T-helper 22 cell (primary cell): ENCODE measurements at places on chromosomes 1 and 21.

DNA sequence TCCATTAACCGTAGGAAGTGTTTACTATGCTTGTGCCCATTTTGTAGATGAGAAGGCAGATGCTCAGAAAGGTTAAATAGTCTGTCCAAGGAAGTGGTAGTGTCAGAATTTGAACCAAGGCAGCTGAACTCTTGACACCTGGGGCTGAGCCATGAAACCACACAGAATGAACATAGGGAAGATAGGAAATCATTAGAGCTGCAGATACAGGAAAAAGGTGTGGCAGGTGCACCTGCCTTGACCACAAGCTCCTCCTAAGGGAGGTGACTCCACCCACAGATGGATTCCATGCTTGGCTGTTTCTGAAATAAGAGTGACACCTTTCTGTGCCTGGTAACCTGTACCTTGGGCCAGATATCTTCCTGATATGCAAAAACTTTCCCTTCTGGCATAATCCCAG, 69.9 kb upstream of the IGSF21 start:
- no peak for DNase-seq

DNA sequence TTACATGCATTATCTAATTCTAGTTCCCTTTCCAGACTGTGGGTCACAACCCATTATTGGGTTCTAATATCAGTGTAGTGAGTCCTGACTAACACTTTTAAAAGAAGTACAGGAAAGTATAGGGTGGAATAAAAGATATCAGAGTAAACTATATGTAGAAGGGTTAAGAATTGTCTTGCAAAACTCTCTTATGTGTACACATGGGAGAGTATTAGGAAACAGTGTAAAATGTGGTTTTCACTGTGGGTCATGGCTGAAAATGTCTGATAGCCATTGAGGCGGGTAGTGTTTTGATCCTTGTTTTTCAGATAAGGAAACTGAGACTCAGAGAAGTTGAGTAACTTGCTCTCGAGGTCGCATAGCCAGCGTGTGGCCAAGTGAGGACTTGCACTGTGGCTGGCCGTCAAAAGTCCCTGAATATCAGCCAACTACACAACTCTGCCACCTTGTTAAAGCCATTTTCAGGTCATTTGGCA, 18.5 kb upstream of the MTARC1 start:
- DNase-seq, result no peak

- no peak for DNase-seq
Measured at GRCh38 chr1:119587341-119587740, 60.7 kb downstream of the ZNF697 start.

GRCh38 chr1:160827418-160827817, 31.4 kb downstream of the LY9 start:
- DNase-seq, result no peak

DNA sequence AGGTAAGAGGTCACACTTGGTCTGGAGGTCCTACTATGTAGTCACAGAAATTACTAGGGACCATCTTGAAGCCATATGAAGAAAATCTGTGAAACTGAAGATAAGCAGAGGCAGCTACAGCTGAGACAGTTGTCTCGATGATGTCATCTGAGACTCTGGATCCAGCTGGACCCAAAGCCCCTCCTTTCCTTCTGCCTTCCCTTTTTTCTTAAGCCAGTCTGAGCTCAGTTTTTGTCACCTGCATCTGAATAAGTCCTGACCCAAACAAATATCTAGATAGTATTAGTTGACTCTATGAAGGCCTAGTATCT, 143.3 kb downstream of the ETS2 start:
- no peak for DNase-seq

GRCh38 chr1:2104621-2105427, 54.6 kb downstream of the PRKCZ start:
- DNase-seq, result no peak

- no peak for DNase-seq
Measured at GRCh38 chr1:55522982-55523381, 307.8 kb upstream of the USP24 start.

GRCh38 chr1:114669562-114670082, at the start of gene DENND2C:
DENND2C (minus strand) TSS chr1:114670049; CDS start chr1:114625984, 44,065 bp downstream.
- no peak for DNase-seq

- no peak for DNase-seq
Measured at GRCh38 chr1:177163844-177164379, 600 bp downstream of the ASTN1 start.
